ENCODE measurements at places on chromosomes 16 and 17.

GRCh38 chr16:79587897-79588296 is 12.6 kb downstream of the MAF start:
- DNase-seq, result no peak

DNA sequence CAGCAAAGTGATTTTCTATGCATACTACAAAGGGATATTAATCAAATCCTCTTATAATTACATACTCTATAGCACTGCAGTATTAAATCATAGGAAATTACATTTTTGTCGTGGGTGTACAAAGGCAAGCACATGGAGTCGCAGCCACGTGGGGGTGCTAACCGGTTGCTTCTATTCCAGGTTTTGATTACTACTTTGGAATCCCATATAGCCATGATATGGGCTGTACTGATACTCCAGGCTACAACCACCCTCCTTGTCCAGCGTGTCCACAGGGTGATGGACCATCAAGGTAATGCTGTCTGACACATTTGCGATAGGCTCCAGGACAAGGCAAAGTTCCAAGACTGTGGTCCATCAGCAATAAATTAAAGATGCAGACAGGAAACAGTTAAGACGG is 60.1 kb downstream of the ARSG start:
- DNase-seq, result peak; percentile 28

DNA sequence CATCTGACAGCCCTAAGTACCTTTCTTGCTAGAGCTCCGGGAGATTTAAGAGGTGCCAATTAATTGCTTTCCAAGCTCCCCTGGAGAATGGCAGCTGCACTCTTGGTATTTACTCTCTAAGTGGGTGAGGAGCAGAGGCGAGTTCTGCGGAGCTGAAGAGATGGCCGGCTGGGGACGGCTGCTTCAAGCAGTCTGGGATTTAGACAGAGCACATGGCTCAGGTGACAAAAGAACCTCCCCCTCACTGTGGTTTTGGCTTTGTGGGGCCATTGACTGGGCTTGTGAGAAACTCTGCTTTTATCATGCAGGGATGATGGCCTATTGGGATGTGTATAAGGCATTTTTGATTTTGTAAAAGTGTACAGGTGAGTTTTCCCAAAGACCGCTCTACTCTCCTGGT is 239.3 kb upstream of the EEF2KMT start:
- no peak for DNase-seq

DNA sequence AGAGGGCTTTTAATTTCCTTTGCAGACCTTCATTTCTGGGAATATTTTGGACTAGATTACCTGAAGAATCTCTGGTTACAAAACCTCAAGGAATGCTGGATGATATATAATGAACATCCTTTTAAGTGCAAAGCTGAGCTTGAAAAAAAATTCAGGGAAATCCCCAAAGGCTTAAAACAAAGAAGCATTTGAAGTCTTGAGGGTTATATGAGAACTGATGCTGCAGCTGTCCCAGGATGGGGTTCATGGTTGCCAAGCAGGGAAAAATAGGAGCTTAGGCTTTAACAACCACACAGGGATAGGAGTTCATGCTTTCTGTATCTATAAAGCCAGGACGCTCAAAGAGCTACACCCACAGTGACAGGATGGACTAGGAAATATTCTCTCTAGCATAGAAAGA is 150.4 kb upstream of the IRX5 start:
- DNase-seq, result no peak

- no peak for DNase-seq
Measured at GRCh38 chr16:71472931-71473330, 10.9 kb upstream of the ZNF23 start.

- no peak for DNase-seq
Measured at GRCh38 chr16:87764600-87765472, 950 bp downstream of the KLHDC4 start.

DNA sequence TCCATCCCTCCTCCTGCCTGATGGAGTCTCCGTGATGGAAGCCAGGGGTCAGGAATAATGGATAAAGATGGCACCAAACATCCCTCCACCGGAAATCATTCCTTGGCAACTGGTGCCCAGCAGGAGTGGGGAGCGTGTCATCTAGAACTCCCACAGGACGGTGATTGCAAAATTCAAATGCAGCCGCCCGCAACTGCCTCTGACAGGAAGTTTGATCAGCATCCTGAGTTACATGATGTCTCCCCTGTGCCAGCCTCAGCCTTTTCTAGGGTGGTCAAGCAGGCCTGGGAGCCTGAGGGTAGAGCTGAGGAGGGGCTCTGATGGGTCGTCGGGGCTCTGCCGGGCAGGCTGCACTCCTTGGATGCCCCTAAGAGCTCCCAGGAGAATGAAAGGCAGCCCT is 52.8 kb downstream of the GSG1L start:
- no peak for DNase-seq

DNA sequence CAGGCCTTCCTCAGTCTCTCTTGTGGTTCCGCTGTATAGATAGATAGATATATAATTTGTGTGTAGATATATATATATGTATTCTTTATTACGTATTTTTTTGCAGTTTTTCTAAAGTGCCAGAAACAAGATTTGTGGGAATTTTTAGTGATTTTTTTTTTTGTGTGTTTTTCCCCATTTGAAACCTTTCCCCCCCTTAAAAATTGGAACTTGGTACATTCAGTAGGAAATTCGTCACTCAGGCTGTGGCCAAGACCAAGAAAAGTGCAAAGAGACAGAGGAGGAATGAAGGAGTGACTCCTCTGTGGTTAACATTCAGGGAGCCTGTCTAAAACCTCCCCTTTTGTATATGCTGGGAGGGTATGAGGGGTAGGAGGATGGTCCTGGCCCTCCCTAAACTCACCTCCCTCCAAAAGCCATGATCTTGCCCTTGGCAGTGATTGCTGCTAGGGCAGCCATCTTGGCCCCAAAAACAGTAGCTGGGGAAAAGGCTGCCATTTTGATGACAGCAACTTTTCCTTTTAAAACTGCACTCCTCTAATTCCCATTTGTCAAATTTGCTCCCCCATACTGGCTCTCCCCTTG is 15.2 kb downstream of the CHRNB1 start:
- peak; percentile 20 for DNase-seq

DNA sequence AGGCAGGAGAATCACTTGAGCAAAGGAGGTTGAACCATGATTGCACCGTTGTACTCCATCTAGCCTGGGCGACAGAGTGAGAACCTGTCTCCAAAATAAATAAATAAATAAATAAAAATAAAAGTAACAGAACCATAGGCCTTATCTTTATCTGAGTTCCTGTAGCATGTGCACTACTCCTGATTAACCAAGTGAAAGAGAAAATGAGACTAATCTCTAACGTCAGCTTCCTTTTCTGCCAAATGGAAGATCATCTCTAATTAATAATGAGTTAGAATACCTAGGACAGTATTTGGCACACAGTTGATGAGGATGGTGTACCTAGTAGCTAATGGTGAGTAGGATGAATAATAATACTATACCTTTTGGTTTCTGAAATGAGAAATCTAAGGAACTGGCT is 520.4 kb downstream of the WWOX start:
- peak; percentile 11 for DNase-seq

GRCh38 chr17:45005700-45006099 is 37.6 kb upstream of the C1QL1 start:
- no peak for DNase-seq

DNA sequence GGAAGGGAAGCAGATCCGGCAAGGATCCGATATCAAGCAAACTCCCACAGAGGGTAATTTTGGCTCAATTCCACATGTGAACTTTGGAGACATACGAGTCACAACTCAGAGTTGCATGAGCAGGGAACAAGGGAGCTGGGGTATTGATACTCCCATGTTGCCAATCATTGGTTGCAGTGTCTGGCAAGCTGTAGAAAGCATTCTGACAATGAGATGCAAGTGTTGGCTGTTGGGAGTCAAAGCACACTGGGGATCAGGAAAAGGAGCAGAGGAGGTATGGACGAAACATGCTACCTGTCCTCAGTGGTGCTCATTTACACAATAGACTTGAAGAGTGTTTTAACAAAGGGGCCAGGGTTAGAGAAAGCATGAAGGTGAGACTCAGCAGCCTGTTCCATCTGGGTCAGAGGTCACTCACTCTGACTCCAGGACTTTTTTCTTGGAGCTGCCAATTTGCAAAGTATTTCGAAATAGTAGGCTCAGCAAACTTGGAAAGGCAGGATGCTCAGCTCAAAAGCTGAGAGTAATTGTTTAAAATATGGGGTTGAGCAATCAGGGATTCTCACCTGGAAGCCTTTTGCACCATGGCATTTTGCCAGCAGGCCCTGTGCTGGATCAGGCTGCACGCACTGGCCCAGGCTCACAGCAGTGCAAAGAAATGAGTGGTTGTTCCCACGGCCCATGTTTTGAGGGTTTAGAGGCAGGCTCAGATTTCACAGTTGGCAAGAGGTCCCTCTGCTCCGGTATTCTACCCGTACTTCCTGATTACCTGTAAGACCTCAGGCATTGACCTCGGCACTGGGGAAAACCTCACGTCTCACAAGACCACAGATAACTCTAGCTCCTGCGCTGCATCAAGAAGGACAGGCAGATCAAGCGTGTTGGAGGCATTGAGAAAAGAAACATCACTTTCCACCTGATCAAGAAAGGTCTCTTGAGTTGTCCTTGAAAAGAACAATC is 17.6 kb upstream of the NKD1 start:
- no peak for DNase-seq
